Cerebellum (tissue), 4 donors: ENCODE measurements at places on chromosomes 12 and 14. TPM values are rescaled to one million over a fixed set of nuclear protein-coding genes. Genes with fewer than 3 reads are reported as not detected.

GRCh38 chr14:80448267-80448666, 237.0 kb upstream of the DIO2 start:
- DNase-seq, result no peak

- DNase-seq, result no peak
Measured at GRCh38 chr14:32938719-32939253, at the start of gene NPAS3. Gene NPAS3 (plus strand): TSS chr14:32938879.

- DNase-seq, result no peak
Measured at GRCh38 chr12:106248846-106249371, 1.1 kb upstream of the CKAP4 start.

- DNase-seq, result no peak
Measured at GRCh38 chr14:31286456-31287293, 79.1 kb upstream of the HECTD1 start.

DNA sequence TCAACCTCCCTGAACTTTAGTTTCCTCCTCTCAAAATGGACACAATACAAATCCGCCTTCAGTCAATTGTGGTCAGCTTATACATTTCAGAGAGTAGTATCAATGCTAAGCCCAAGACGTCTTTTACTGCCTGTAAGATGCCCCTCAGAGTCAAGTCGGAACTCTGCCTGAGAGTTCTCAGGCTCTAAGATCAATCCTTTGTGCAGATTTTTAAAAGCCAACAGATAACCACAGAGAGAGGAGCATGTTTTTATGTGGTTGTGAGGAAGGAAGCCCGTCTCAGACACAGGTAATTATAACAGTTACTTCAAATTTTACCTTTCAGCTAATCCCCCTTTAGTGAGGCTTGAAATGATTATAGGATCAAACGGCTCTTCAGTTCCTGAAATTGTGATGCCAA, 91.6 kb downstream of the HELB start:
- DNase-seq, result no peak

GRCh38 chr12:3554371-3555115, 63.5 kb downstream of the PRMT8 start:
- no peak for DNase-seq

GRCh38 chr12:29640589-29641345, 143.0 kb downstream of the TMTC1 start:
- no peak for DNase-seq

DNA sequence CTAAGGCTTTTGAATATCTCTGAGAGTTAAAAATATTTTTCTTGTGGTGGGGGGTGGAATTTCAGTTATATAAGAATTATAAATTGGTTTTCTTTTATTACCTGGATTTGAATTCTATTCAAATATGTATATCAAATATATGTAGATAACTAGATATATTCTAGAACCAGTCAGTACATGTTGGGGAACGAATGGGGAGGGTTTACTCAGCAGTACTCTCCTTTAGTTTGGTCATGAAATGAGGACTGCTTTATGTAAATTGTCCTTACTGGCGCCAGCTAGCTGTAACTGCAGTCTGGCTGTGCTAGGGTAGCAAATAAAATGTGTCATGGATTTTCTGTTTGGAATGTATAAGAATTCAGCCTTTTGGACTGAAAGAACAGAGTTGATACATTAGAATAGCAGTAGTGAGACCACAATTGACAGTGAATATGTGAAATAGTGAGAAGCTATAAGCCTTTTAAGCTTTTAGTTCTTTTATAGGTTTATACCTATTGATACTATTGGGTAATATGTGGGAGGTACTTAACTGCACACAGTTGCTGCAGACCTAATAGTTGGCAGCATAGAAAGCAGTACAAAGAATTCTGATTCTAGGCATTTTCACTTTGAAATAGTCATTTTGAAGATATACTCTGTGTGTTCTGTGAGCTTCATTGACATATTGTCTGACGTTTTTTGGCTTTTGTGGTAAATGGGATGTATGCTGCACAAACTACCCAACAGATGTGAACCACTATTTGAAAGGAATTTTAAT, 29.0 kb downstream of the ATF7IP start:
- DNase-seq, result peak; percentile 74

DNA sequence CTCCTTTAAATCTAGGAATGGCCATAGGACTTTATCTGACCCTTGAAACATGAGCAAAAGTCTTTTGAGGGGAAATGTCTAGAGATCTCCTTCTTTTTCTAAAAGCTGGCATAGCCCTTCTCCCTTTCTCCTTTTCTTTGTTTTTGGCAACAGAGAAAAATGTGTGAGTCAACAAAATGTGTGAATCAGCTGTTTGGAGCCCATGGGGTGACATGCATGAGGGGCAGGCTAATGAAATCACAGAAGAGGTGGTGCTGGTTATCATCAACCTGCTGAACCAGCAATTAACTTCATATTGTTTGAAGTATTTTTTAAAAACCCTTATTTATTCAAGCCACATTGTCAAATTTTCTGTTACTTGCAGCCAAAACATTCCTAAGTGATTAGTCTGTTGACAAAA, 132.3 kb downstream of the CCDC59 start:
- DNase-seq, result no peak

GRCh38 chr12:25083211-25083610, 111.7 kb downstream of the DNAI7 start:
- DNase-seq, result no peak

- DNase-seq, result no peak
Measured at GRCh38 chr12:94427501-94428381, 31.9 kb downstream of the CEP83 start.

DNA sequence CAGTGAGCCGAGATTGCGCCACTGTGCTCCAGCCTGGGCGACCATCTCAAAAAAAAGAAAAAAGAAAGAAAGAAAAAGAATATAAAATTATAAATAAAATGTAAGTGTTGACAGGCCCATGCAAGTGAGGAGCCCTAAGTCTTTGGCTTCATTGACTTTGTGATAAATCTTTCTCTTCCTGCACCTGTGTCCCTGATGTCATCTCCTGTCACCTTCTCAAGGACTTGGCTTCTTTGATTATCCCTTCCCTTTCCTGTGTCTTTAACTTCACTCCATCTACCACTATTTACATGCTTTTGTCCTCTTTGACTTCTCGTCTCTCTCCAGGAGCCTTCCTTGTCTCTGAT, 33.6 kb upstream of the WNK1 start:
- DNase-seq, result no peak

DNA sequence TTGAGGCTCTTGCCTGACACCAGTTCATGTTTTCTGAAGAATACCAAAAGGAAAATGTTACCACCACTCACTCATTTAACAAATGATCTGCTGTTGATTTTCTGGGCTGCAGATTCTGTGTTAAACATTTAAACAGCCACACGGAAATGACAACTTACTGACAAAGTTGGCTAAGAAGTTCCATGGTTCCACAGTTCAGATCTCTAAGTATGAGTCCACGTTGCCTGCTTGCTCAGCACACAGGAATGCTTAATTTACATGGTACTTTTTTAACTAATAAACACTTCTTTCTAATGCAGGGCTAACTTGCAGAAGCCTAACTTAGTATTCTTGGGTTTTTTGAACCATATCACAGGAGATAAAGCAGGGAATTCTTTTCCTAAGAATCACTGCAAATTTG, 34.7 kb downstream of the PTGER2 start:
- no peak for DNase-seq

DNA sequence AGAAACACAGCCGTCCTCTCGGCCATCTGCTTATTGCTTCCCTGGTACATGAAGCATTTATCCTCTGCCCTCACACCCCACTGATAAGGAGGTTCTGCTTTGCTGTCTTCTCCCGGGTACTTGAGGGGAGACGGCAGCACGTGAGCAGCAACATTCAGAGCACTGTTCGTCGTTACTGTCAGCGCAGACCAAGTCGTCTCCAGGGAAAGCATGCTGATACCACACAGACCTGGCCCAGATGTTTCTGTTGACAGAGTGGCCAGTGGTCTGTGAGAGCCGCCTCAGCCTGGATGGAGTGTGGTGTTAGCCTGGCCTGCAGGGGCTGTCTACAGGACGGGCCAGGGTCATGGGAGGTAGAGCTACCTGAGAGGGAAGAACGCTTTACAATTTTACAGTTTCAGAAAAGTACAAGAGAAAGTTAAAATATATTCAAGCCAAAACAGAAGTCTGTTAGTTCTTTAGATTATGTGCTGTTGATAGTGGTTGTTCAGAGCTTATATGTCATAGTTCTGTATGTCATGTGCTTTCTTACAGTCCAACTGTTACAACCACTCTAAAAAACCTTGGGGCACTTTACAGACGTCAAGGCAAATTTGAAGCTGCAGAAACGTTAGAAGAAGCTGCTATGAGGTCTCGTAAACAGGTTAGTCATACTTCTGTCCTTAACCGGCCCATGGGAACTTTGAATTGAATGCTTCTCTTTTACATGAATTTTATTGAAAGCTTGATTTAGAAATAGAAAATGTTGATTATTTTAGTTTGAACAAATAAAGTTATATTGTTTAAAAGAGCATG, 38.2 kb downstream of the XRCC3 start:
- no peak for DNase-seq

DNA sequence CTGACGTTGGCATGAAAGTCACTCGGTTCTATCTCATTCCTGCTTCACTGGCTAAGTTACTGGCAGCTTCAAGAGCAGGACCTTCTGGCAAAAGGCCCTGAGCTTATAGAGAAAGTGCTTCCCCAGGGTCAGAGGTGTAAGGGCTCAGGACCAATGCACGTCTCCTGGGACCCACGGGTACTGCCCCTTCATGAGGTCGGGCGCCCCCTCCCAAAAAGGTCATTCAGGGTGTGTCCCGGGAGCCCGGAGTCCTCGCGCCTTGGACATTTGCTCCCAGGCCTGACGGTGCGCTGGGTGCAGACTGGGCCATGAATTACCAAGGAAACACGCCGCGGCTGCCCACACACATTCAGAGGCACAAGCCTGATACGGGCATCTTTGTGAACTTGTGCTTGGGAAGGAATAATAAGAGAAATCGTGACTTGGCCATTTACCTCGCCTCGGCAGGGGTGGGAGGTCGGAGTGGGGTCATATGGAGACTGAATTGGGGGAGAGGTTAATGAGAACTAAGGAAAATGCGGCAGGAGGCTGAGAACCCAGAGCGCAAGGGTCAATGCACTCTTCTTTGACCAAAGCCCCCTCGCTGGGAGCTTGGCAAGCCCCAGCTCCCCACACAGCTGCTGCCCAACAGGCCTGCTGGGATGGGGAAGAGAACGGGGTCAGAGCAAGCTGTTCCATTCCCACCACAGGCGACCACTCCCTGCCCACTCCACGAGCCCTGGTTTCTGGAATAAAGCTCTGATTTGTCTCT, 15.7 kb upstream of the SLC6A12 start:
- DNase-seq, result peak; percentile 68

DNA sequence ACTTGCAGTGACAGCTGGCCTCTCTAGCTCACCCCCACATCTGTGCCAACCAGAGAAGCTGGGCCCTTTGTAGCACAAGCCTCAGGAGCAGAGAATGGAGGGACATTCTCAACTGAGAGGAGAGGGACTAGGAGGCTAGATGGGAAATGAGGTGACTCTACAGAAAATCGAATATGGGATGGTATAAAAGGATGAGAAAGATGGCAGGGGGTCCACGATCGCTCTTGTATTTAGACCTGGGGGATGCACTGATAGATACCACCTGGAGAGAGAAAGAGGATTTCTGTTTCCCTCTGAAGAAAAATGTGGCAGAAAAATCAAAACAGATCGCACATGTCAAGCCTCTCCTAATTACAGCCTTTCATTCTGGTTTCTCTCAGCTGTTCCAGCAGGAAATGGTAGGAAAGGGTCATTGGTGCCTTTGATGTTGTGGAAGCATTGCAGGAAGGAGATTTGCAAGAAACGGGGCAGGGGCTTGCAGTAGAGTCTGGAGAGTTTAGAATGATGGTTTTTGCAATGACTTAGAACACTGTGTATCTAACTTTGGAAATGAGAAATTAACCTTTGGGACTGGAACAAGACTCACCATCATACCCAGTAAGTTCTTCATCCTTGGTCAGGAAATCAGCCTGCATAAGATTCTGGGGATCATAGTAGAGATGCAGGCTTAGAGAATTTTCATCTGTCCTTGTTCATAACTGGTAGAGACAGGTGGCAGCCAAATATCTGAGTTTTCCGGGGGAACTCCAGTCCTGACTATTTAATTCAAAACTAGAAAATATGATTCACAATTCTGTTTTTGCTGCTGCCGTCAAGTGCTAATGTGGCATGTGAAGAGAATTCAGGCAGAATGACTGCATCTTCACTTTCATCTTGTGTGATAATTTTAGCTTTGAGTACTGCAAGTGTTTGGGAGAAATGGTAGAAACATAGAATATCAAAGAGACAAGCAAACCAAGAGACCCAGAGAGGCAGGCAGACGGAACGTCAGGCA, 98.8 kb downstream of the DAD1 start:
- no peak for DNase-seq

- no peak for DNase-seq
Measured at GRCh38 chr12:52141875-52142274, 49.9 kb downstream of the KRT80 start.

DNA sequence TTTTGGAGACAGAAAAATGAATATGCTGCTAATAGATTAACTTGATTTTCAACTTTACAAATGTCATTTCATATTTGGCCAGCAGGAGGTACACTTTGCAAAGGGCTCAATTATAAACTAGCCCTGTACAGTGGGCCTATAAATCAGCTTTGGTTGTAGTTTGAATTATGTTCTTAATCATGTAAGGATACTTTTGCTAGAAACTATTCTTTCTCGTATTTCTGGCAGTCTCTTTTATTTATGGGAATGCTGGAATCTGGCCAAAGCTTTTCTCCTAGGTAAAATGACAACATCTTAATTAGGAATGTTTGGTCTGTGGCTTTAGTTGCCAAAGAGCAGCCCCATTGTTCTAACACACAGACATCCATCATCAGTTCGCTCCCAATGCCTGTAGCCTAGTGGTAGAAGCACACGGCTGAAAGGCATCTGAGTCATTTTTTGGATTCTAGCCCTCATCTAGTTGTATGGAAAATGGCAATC, 1322.3 kb upstream of the SEL1L start:
- no peak for DNase-seq

Gene TMEM63C
- total RNA-seq, result 16.9 TPM

Gene MAX
- total RNA-seq, result 38.0 TPM

Gene SLC22A17
- 115 TPM for total RNA-seq

Gene NRL
- 1.5 TPM for total RNA-seq

Gene C1QL4
- total RNA-seq, result 2.7 TPM
